Activated CD4-positive, alpha-beta T cell treated with anti-CD3 and anti-CD28 coated beads for 48 hours (primary cell): ENCODE measurements at places on chromosomes 11 and 22.

DNA sequence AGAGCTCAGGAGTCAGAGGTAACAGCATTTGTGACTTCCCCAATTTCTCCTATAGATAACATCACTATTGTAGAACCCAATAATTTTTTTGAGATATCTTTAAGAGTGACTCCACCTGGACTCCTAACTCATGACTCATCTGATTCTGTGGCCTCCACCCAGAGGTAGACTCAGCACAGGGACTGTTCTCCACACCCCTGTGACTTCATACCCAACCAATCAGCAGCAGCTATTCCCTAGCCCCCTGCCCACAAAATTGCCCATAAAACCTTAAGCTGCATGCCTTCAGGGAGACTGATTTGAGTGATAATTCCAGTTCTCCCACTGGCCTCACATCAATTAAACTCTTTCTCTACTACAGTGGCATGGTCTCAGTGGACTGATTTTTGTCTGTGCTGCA lies 475.4 kb upstream of the FAT3 start:
- DNase-seq: no peak

GRCh38 chr22:28923826-28924732 lies 40.7 kb downstream of the ZNRF3 start:
- no peak for DNase-seq

GRCh38 chr11:115444542-115444941 lies 59.7 kb downstream of the CADM1 start:
- no peak for DNase-seq

DNA sequence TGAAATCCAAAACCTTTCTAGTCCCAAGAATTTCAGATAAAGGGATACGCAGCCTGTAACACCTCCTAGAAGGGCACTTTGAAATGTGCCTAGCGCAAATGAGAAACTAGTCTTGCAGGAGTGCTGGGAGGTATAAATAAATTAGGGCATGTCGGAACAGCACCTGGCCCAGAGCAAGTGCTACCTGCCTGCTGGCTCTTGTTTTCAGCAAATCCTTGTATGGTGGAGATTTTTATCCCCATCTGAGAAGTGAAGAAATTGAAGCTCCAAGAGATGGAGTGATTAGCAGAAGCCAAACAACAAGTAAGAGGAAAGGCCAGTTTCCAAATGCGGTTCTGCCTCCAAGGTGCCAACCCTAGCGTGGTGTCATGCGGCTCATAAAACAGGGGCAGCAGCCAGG lies 36.7 kb upstream of the TFIP11 start:
- no peak for DNase-seq

- no peak for DNase-seq
Observed at GRCh38 chr22:47686594-47687345, 924.3 kb downstream of the TBC1D22A start.

- DNase-seq: peak; percentile 43
Observed at GRCh38 chr11:64241491-64242374, 838 bp downstream of the FKBP2 start.

GRCh38 chr11:96299155-96299888 lies 43.7 kb downstream of the MAML2 start:
- no peak for DNase-seq

GRCh38 chr11:10564696-10565318 lies 3.7 kb downstream of the LYVE1 start:
- no peak for DNase-seq

DNA sequence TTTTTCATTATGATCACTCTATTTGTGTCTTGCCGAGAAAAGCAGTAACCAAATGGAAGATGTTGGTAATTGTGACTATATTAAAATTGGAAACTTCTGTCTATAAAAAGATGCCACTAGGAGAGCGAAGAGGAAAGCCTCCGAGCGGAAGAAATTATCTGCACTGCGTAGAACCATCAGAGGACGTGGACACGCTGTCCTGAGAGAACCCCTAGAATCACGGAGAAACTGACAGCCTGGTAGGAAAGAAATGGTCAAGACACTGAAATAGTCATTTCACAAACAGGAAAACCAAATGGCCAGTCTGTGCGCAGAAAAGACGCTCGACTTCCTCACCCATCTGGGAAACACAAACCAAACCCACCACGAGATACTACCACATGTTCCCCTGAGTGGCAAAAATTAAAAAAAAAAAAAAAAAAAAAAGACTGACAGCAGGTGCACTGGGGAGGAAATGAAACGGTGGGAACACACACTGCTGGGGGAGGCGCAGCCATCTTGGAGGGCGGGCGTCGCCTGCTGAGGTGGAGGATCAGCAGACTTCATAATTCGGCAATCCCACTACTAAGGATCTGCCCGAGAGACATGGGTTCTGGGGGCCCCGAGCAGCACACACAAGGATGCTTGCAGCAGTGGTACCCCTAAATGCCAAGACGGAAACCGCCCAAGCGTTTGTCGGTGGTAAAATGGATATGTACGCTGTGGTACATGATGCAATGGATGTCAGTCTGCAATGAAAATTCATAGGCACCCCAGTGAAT lies 21.3 kb downstream of the IFITM10 start:
- no peak for DNase-seq

- DNase-seq: no peak
Observed at GRCh38 chr11:87212891-87213290, 175.2 kb downstream of the TMEM135 start.
